ENCODE measurements at places on chromosomes 2 and 18. TPM values are rescaled to one million over a fixed set of nuclear protein-coding genes. Genes with fewer than 3 reads are reported as not detected.

DNA sequence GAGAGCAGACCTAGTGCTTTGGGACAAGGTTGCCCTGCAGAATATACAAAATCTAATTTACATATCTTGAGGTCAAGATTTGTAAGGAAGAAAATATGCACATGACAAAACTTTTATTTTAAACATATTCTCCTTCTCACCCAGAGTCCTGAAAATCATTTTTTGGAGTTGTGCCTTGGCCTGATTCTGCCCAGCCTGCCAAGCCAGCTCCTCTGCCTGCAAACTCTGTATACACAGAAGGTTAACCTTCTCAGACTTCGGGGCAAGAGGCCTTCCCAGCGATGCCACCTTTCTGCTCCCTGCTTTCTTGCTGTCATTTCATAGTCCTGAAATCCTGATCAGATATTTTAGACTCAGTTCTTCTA lies 95.8 kb upstream of the CAVIN2 start:
- no peak for DNase-seq

- DNase-seq: no peak
Measured at GRCh38 chr2:19700861-19701585, 200.8 kb downstream of the TTC32 start.

The BARD1 gene
- 33.3 TPM for total RNA-seq

- no peak for DNase-seq
Measured at GRCh38 chr18:11994336-11994702, 13.0 kb downstream of the IMPA2 start.

- DNase-seq: no peak
Measured at GRCh38 chr18:25097569-25098056, 254.4 kb downstream of the ZNF521 start.

The EMILIN2 gene
- total RNA-seq: 19.4 TPM

DNA sequence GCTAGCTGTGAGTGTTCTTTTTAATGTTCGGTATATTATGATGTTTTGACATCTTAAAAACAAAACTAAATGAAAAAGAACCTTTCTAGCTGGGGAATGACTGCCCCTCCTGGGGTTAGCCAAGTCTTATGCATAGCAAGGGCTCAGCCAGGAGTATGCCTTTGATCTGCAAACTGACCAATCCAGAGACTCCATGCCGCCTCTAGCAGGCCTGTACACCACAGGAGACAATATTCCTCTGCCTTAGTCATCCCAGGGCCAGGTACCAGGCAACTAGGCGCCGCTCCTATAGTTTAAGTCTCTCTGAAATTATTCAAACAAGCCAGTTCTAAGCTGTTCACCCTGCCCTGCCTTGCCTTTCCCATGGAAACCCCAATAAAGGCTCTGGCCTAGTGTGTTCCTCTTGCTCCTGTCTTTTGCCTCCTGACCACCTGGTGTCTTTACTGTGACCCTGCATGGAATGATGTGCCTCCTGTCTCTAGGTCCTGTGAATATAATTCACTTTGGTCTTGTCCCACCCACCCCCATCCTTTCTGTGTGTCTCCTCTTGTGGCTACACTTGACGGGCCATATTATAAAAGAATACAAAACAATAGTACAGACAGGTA lies 52.0 kb upstream of the CHN1 start:
- no peak for DNase-seq

- DNase-seq: no peak
Measured at GRCh38 chr18:12336171-12336613, 28.2 kb downstream of the TUBB6 start.

The CDCA7 gene
- 91.7 TPM for total RNA-seq

DNA sequence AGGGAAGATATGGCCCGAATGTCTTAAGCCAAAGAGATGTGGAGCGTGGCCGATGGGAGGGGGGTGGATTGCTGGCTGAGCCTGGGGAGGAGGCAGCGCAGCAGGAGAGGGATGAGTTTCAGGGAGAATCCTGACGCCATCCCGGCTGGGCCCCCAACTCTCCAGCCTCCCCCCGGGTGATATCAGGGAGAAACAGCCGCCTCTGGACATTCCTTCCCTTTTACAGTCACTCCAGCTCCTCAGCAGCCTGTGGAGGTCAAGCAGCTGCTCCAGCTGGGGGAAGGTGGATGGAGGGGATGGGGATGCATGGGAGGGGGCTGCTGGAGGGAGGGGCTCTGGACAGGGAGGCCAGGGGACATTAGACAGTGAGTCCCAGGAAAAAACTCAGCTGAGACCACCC lies 9.5 kb upstream of the DES start:
- DNase-seq: no peak

GRCh38 chr2:170530284-170530745 lies 184.8 kb upstream of the SP5 start:
- DNase-seq: no peak

- DNase-seq: no peak
Measured at GRCh38 chr18:32303400-32303799, 113.6 kb downstream of the MEP1B start.

The LYPD6B gene
- not detected for total RNA-seq

The FAM161A gene
- total RNA-seq: 6.5 TPM

The PSMA8 gene
- 1.3 TPM for total RNA-seq

DNA sequence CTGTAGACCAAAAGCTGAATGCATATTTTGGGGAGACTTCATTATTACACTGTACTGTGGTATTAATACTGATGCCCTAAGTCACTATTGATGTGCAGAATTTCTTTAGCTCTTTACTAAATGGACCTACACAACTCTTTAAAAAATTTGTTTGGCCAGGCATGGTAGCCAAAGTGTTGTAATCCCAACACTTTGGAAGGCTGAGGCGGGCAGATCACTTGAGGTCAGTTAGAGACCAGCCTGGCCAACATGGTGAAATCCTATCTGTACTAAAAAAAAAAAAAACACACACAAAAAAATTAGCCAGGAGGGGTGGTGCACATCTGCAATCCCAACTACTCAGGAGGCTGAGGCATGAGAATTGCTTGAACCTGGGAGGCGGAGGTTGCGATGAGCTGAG lies 6.4 kb downstream of the TMEM182 start:
- no peak for DNase-seq

- DNase-seq: no peak
Measured at GRCh38 chr2:3356799-3357198, 20.8 kb downstream of the EIPR1 start.

- no peak for DNase-seq
Measured at GRCh38 chr2:24774373-24774772, 18.8 kb downstream of the PTRHD1 start.

The RMND5A gene
- 56.5 TPM for total RNA-seq

DNA sequence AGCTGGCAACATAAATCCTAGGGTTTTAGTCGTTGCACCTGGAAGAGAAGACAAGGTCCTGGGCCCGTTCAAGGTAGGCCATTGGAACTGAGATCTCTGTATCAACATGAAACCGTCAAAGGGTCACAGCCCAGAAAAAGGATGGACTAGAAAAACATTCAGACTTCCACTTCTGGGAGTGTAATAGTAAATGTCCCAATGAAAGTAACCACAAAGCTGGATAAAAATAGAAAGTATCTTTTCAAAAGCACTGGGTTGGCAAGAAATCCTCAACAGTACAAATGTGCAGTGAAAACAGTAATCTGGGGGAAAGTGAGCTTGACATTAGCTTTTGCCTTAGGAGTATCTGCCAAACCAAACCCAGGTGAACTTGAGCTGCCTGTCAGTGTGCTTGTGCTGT lies 12.9 kb downstream of the CGREF1 start:
- no peak for DNase-seq

The MOGAT1 gene
- total RNA-seq: not detected

All from activated CD8-positive, alpha-beta T cell treated with anti-CD3 and anti-CD28 coated beads for 36 hours (primary cell).